ENCODE measurements at places on chromosomes 1 and 21.

DNA sequence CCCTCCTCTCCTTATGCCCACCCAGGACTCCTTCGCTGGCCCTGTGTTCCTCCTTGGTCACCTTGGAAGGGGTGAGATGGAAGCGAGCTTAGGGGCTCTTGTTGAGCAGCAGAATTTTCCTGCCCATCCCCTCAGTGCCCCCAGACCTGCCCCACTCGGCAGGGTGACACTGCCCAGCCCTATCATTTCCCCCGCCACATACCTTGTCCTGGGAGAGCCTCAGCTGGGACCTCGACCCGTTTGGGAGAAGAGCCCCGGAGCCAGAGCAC, 1.4 kb upstream of the FNDC5 start:
- no peak for DNase-seq

DNA sequence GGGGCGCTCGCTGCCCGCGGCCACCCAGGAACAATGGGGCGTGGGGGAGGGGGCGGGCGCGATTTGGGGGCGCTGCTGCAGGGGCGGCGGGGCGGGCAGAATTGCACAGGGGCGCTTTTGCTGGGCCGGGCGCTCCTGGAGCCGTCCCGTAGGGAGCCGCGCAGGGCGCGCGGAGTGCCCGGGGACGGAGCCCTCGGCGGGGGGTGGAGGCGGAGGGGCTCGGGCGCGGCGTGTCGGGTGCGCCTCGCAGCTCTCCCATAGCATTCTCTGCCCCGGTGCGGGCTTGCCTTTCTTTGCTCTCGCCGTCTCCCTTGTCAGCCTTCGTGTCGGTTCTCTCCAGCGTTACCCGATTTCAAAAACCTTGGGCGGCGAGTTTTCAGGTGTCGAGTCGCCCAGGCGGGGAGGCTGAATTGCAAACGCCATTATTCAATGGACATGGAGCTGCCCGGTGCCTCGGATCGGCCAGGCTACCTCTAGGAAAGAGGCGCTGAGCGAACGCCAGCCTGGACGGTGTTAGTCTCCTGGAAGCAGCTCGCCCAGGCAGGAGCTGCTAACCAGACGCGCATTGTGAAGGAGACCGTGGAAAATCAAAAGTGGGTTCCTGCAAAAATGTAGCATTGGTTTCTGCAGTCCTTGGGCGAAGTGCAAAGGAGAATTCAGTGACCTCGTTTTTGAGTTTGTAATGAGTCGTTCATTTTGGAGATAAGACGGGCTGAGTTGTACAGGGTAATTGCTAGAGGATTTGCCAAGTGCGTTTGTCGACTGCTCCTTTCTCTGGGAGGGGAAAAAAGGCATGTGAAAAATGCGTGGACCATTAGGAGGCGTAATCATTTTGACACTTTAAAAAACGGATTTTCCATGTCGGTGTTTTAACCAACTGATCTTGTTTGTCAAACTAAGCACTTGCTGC, 626 bp downstream of the CXADR start:
- DNase-seq: no peak

DNA sequence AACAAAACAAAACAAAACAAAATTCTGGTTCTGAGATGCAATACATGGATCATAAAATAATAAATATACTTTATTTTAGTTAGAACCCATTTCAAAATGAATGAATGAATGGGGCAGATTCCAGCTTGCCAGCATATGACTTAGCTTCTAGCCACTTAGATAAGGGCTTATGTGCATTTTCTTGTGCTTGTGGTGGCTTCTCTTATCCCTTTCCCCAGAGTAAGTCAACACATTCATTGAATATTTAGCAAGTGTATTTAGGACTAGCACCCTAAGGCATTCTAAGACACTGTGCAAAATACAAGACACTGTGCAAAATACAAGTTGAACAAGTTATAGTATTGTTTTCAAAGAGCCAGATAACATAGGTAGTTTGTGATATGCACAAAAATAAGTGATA, 4.7 kb downstream of the ADIPOR1 start:
- no peak for DNase-seq

GRCh38 chr1:75954586-75954985, 22.4 kb upstream of the ASB17 start:
- peak; percentile 81 for DNase-seq

DNA sequence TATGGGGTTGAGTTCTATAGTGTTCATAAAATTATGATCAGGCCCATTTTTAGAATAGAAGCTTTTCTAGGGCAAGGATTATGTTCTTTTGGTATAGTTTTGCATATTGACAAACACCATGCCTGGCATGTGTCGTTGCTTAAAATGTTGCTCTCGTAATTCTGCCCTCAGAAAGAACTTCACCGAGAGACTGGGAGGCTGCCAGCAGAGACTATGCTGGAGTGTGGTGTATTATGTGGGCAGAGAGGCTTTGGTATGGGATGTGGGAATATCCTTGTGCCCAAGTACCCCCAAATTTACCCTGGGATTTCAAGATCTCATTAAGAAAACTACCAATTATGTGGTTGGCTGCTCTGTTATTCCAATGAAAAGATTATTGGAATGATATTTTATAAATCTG, 27.9 kb downstream of the PGM1 start:
- no peak for DNase-seq

- DNase-seq: peak; percentile 79
Measured at GRCh38 chr1:92754000-92754718, 30.7 kb downstream of the EVI5 start.

- no peak for DNase-seq
Measured at GRCh38 chr21:21929789-21930188, 931.6 kb downstream of the NCAM2 start.

DNA sequence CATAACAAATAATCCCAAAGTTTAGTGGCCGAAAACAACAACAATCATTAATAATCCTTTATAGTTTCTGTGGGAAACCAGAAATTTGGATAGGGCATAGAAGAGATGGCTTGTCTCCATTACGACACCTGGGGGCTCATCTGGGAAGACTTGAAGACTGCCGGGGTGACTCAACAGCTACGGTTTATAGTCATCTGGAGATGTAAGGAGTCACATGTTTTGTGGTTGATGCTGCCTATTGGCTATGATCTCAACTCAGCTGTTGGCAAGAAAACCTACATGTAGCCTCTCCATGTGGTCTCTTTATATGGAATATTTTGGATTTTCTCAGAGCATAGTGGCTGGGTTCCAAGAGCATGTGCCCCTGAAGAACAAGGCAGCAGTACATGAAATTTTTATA, 29.3 kb upstream of the TSPAN2 start:
- no peak for DNase-seq
